ENCODE measurements at places on chromosomes 3 and 15.

DNA sequence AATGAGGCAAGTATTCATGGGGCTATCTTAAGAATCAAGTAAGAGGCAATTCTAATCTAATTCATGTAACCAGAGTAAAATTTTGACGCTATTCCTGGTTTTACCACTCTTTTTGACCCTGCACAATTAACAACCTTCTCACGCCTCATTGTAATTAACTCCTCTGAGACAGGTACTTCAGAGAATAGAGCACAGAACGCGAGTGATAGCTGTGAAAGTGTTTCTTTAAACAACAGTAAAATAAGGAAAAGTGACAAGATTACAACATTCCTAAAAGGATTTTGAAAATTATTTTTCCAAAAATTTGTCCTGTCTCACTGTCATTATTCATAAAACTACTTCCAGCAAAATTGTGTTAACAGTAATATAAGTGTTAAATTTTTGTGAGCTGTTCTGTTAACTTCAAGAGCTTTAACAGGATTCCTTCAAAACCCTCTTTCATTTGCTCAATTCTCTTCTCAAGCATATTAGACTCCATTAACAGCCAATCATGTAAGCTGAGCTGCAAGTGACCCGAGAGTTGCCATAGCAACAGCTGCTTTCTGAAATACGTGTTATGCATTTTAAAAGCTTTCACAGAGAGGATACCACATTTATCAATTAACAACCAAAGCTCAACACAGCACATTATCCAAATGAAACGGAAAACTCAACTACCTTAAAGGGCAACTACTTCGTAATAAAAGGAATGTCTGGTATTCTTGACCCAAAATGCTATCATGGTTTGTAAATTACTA lies 93.1 kb downstream of the STAG1 start:
- DNase-seq, result no peak

DNA sequence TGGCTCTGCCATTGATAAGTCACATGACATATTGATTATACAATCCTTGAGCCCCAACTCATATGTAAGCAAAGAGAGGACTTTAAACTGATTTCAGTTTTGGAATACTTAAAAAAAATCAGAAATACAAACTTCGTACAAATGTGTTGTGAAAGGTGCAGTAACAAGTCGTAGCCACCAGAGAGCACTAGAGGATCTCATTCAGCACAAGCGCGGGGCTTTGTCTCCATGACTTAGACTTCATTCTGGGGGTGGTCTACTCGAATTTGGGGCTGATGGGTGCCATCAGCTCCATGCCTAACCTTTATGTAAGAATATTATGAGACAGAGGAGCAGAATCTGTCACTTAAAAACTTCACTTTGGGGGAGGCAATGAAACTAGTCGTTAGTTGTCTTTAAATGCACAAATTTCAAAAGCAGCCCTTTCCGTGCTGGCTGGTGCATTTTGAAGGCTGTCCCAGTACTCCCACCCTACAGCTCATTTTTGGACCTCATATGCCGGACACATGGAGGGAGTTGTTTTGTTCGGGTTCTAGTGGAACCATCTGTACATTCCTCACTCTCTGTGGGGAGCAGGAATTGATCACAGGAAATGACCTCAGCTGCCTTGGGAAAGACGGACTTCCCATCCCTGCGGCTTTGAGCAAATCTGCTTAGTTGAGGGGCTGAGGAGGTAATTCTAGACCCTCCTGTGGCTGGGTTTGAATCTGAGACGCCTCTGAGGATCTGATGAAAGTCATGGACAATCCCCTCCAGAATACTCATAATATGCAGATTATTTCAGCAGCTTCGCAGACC lies 27.5 kb upstream of the MASP1 start:
- peak; percentile 57 for DNase-seq

GRCh38 chr15:42704492-42704926 lies 32.4 kb downstream of the CDAN1 start:
- peak; percentile 65 for DNase-seq

GRCh38 chr3:127706785-127707351 lies 34.1 kb downstream of the ABTB1 start:
- no peak for DNase-seq

DNA sequence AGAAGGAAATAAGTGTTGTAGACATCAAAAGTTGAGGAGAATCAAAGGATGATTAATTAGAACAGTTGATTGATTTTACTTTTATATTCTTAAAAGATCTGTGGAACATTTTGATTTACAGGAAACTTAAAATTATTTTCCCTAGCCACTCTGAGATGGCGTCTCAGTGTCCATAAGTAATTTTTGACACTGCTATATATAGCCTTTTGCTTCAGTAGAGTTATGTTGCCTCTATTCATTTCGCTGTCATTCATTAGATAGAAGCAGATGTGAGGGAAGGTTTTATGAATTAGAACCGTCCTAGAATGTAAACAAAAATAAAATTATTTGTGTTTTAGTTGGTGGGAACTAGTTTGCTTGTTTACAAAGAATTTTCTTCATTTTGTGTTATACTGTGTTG lies 51.1 kb upstream of the EIF3J start:
- no peak for DNase-seq

DNA sequence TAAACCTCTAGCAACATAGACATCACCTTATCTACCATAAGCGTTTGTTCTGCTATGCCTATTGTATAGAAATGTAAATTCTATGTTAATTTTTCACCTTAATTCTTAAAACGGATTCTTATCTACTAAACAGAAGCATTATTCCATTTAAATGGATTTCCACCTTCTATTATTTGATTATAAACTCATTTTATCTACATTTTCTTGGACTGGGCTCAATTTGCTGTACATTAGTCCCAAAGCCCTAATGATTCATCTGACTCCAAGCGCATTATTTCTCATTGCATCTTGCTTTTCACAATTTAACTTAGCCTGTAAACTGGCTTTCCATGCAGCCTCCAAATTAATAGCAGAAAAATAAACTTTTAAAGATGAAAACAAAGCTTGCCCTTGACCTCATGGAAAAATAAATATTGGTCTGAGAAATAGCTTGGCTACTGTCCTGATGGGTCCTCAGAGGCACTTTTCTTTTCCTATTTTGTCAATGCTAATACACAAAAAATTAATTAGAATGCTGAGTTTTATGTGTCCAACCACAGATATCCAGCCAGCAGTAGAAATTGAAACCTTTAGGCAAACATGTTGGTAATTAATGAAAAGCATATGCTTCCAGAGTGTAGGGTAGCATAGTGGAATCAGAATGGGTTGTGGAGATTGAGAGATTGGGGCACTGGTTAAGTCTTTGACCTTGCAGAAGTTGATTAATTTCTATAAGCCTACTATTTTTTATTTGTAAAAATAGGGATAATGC lies 81.4 kb upstream of the CFAP20DC start:
- no peak for DNase-seq

DNA sequence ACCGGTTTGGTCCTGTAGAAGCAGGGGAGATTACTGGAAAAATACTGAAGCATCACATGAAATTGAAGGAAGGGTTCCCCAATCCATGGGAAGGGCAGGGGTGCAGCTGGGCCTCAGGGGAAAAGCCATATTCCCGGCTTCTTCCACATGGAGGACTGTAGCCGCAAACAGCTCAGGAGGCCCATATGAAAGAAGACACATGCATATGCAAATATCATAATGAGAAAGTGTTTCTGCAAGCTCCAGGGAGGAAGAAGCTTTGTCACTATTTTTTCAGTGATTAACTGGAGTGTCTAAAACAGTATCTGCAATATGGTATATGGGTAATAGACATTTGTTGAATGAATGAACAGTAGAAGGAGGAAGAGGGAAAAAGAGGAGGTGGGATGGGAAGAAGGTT lies 19.1 kb downstream of the DPH3 start:
- DNase-seq, result no peak

DNA sequence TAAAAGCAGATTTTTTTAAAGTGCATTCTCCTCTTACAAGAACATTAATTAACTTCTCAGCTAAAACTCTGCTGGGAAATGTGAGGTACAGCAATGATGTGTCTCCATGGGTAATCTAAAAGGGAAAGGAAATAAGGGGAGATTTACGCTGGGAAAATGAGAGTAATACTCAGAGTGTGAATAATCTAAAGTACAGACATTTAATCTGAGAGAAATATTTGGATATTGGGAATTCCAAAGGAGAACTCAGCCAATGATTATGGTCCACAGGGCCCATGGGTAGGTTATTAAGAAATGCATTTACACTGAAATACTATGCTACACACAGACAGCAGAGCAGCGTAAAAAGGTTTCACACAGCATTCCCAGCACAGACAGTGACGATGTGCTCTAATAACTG lies 229.9 kb downstream of the MAGI1 start:
- no peak for DNase-seq

DNA sequence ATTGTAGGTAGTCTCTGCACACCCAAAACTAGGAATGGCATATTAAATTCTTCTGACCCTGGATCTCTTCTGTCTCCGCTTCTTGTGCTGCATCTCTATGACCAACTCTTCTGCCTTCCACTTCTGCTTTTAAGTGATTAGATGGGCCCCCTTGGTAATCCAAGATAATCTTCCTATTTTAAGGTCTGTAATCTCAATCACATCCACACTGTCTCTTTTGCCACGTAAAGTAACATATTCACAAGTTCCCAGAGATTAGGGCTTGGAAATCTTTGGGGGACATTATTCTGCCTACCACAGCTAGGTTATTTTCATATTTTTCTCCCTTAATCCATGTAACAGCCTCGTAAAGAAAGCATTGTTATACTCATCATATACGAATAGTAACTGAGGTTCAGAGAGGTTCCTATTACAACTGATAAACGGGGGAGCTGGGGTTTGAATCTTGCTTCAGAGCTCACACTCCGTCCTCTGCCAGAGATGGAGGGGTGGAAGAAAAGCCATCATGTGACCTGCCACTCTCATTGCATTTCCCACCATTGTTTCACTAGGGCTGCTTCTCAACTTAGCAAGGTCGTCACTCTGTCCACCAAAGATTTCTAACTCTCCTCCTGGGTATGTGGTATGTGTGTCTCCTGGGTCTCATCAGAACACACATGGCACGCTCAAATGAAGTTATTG lies 6.6 kb upstream of the CD47 start:
- DNase-seq, result no peak

GRCh38 chr3:140198242-140198641 lies 263.3 kb downstream of the CLSTN2 start:
- no peak for DNase-seq

DNA sequence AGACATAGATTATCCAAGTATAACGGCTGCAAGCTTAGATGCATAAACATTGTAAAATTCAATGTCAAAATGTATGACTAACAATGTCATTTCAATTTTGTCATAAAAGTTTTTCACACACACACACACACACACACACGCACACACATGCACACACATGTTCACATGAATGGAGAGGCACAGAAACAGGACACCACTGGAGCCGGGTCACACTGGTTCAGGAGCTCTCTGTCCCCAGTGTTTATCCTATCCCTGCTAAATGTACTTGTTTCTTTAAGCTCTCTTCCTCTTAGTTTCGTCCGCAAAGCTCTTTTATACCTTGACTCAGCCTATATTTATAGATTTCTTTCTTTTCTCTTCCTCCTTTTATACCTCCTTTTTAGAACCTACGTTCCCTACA lies 249.9 kb downstream of the CADPS start:
- DNase-seq, result no peak

DNA sequence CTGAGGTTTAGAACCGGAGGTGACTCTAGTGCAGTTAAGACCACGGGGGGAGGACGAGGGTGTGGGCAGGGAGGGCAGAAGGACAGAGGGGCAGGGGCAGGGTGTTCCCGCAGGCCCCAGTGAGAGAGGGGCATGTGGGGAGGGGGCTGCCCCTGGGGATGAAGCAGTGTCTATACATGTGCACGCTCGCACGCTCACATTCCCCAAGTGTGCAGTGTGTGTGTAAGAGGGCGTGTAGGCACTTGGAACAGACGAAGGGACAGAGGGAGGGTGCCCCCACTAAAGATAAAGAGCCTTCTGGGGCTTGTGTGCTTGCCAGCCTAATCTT lies 69.5 kb upstream of the MEF2A start:
- no peak for DNase-seq

DNA sequence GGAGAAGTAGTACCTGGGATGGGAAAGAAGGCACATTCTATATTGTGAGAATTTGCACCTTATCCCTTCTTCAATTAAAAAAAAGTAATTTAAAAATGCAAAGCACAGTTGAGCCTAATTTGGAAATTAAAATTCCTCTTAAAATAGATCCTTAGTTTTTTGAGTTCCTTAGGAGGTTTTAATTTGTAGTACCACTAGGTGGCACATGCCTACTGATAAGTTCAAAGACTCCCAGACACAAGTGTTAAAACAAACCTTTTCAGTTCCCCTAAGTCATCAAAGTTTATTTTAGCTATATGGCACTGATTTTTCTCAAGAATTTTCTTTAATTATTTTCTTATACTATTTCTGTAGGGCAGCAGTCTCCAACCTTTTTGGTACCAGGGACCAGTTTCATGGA lies 127.6 kb upstream of the AZI2 start:
- no peak for DNase-seq

GRCh38 chr3:73605412-73605811 lies 19.3 kb downstream of the PDZRN3 start:
- no peak for DNase-seq

DNA sequence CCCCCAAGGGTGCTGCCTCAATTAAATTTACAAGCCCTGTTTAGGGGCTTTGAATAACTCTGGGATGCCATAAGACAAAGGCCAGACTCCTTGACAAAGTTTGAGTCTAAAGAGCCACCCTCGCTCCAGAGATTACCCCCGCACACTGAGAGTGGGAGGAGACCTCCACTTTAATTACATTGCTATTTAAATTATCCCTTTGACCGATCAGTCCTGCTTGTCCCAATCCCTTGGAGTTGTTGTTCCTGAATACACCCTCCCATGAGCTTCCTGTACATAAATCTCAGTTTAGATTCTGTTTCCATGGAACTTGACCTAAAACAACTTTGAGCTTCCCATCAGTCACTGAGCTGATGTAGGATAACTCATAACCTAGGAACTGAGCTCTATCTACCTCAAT lies 596.3 kb downstream of the PYDC2 start:
- DNase-seq, result no peak

DNA sequence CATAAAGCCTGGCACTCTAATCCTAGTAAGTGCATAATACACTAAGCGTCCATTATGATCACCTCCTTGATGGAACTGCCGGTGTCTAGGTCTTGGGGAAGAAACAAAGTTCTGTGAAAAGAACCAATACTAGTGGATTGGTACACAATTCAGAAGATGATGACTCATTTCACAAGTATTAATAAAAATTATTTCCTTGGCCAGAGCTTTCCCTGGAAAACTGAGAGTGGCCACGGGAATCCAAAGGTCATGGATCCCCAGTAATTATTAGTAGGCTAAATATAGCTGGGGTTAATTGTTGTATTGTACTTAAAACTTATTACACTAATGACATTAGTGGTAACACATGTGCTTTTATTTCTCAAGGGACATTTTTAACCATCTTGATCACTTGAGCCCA lies 808.0 kb upstream of the NR2F2 start:
- no peak for DNase-seq

GRCh38 chr3:21417991-21418390 lies 333.0 kb downstream of the ZNF385D start:
- no peak for DNase-seq

GRCh38 chr15:82139823-82140268 lies 94.0 kb upstream of the MEX3B start:
- DNase-seq, result no peak

DNA sequence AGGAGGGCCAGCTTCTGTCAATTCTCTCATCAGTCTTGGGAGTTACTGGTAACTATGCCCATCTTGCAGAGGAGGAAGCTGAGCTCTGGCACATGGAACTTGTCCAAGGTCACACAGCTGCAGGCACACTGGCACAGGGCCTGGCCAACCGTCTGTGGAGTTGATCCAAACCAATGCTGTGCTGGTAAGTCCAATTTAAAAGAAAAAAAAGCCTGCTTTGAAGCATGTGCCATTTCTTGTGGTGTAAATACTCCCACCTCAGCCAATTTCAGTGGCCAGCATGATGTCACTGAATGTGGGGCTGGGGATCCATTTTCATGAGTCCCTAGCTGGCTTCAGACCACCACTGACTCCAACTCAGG lies 83.4 kb downstream of the CHSY1 start:
- DNase-seq, result no peak
